Fibroblast of pulmonary artery (primary cell): ENCODE measurements at places on chromosomes 11 and 22.

GRCh38 chr11:118625036-118625690 is 17.7 kb downstream of the PHLDB1 start:
- DNase-seq, result no peak

DNA sequence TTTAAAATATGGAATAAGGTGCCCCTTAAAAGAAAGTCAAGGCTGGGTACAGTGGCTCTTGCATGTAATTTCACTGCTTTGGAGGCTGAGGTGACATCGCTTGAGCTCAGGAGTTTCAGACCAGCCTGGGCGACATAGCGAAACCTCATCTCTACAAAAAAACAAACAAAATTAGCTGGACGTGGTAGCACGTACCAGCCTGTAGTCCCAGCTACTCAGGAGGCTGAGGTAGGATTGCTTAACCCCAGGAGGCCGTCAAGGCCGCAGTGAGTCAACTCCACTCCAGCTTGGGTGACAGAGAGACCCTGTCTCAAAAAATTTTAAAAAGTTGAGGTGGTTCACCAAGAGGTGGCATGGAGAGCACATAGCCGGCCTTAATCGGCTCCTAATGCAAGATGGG is 17.7 kb upstream of the ADORA2A start:
- no peak for DNase-seq

DNA sequence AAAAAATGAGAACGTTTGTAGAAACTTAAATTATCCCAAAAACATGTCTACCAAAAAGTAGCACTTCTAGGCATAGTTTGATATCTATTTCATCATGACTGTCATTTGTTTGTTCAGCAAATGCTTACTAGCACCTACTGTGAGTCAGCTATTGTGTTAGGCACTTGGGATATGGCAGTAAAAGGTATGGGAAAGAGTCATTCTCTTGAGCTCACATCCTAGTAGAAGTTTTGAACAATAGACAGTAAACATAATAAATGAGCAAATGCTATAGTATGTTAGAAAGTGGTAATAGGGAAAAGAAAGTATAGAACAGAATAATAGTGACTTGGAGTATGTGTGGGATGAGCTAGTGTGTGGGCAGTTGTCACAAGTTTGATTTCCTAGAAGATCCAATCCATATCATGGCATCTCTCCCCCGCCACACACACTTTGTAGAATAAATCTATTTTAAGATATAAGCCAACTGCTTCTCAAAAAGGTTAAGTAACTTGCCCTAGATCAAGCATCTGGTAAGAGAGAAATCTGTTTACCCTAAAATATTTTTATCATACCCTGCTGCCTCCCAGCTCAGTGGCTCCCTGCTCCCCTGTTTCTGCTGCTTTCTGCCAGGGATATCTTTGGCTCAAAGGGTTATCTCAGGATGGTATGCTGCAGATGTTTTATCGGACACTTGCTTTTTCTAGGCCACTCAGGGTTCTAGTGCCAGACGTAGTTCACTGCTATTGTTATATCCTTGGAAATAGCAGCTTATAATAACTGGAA is 129.7 kb downstream of the NCAM1 start:
- peak; percentile 6 for DNase-seq

DNA sequence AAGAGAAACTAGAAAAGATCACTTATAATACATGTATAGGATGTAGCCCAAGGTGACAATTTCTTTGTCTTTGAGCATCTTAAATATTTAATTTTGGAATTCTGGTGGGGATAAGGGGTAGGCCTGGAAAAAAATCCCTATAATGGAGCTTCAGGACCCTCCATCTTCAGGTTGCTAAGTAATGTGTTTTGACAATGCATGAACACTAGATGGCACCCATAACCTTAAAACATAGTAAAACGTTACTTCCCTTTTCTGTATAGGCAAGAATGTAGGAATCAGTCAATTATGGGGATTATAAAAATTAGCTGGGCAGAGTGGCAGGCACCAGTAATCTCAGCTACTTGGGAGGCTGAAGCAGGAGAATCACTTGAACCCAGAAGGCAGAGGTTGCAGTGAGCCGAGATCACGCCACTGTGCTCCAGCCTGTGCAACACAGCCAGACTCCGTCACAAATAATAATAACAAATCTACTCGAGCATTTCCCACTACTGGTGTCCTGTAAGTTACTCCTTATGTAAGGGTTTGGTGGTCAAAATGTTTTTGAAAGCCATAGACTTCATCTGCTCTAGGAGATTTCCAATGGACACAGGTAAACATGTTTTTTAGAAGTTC is 541.9 kb upstream of the CCDC90B start:
- peak; percentile 62 for DNase-seq

DNA sequence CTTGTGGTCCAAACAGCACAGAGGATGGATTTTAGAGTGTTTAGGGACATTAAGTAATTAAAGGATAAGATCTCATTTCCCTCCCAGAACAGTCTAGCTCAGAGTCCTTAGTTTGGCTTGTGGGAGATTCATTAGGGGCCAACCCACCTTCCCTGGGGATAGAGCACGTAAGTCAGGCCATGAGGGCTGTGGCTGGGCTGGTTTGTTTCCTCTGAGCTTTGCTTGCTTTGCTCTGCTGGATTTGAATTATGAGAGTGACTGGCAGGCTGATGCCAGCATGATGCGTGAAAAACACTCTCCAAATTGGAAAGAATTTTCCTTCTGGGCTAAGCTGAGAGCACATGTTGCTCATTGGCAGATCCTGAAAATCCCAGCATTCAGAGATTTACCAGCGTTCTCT is 84.7 kb upstream of the HEPHL1 start:
- DNase-seq, result no peak

GRCh38 chr11:129590030-129590752 is 214.5 kb downstream of the BARX2 start:
- no peak for DNase-seq

DNA sequence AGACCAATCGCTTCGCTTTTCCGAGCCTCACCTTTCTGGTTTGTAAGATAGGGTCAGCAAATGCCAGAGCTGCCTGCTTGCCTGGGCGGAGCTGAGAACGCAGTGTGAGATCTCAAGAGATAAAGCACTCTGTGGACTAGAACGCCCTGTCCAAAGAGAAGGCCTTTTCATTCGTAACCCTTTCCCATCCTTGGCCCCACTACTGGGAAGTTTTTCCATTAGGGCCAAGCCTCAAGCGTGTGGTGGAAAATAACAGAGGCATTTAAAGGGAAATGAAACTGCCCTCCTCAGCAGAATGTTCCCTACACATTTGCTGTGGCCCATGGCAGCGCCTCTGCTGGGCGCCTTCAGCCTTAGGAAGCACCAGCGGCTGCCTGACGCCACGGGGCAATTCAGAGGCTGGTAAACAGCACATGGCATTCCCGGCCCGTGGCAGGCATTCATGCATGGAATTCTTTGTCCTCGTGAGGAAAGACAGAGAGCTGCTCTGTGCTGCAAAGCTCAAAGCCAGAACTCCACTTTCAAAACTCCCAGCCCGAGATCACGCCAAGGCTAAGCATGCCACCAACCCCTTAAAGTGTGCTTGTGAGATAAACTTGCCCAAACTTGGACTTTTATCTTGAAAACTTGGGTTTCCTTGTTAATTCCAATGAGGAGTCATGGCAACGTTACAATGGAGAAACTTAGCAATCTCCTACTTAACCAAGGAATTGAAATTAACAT is 38.1 kb downstream of the AHNAK start:
- DNase-seq, result peak; percentile 39

DNA sequence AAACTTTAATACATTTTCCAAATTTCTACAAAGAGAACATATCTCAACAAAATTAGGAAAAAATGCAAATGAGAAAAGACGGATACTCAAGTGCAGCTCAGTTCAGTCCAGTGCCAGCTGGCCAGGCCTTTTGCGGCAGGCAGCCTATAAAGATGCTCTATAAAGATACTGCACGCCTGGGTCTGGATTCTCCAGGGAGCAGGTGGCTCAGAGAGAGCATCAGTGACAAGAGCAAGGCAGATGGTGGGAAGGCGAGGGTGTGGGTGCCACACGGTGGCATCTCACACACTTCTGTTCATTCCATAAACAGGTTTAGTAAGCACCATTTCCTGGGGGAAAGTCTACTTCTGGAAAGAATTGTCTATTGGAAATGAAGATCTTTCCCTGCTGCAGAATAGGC is 18.1 kb upstream of the SCN3B start:
- no peak for DNase-seq

DNA sequence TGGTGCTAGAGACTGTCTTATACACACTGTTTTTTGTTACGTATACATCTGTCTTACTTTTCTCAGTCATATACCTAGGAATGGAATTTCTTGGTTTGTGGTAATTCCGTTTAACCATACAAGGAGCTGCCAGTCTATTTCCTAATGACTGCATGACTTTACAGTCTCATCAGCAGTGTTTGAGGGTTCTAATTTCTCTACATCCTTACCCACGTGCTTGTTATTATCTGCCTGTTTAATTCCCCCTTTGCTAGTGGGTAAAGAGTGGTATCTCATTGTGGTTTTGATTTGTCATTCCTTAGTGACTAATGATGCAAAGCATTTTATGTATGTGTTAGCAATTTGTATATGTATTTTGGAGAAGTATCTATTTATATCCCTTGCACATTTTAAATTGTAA is 1008.0 kb downstream of the FAM181B start:
- peak; percentile 8 for DNase-seq

DNA sequence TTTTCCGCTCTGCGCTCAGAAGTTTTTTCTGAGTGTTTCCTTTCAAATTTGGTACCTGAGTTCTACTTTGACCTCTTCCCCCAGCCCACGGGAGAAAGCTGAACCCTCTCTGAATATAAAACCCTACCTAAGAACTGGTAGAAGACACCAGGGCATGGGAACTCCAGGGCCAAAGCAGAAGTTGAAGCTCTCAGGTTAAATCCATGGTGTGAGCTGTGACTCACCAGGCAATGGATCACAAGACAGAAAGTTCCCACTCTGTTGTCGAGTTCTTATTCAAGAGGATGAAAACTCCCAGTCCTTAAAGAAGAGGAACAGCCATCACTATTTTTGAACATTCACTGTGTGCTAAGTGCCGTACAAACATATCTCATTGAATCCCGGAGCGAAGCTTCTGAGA is 8.9 kb downstream of the TMEM218 start:
- DNase-seq, result no peak
